ENCODE measurements at places on chromosomes 6 and 20.

DNA sequence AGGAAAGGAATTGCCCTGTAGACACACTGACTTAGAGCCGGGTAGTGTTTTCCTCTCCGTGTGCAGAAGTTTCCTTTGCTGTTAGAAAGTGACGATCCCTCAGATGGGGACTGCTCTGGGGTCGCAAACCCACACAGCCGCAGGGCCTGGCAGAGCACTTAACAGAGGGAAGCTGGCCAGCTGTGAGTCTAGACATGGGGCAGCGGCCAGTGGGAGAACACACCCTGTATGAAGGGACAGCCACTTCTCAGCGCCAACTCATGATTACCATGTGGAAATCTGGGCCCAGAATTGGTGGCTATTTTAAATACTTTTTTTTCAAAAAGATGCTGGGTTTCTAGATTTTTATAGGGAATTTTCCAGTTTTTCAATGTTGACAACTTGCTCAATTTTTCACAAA, 39.4 kb downstream of the SLC9A8 start:
- no peak for DNase-seq

GRCh38 chr20:25624500-25624939, 706 bp upstream of the NANP start:
- no peak for DNase-seq

DNA sequence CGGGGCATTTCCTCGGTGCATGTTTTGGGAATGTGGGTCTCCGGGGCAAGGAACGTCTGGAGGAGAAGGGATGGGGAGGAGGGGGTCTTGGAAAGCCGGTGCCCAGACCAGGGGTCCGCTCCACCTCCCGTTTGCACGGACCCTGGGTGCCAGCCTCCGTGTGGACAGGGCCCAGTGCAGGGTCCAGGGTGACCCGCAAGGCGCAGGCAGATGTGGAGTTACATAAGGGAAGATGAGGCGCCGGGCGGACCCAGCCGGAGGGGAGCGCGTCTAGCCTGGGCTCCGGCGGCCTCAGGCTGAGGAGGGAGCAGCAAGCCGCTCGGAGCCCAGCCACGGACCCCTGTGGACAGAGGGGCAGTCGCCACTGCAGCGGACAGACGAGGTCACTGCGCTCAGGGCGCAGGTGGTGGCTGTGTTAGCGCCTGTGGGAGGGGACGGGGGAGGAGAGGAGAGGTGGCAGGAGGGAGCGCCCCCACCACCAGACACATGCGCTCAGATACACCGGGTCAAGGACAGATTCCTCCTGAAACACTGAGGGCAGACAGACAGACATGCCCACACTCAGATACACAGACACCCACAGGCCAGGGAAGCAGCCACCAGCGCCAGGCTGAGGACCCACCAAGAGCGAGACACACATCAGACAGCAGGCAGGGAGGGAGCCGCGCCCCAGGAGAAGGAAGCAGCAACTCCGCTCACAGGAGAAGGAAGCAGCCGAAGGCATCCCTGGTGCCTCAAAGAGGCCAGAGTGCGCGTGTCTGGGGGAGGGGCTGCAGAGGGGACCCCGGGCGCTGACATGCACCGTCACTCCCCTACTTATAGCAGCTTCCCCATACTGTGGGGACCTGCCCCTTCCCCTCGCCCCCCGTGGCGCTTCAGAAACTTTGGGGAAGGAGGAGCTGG, 839 bp upstream of the HRH3 start:
- DNase-seq, result no peak

- DNase-seq, result no peak
These were observed 2.2 kb downstream of the TFAP2A start for GRCh38 chr6:10412461-10413261.

DNA sequence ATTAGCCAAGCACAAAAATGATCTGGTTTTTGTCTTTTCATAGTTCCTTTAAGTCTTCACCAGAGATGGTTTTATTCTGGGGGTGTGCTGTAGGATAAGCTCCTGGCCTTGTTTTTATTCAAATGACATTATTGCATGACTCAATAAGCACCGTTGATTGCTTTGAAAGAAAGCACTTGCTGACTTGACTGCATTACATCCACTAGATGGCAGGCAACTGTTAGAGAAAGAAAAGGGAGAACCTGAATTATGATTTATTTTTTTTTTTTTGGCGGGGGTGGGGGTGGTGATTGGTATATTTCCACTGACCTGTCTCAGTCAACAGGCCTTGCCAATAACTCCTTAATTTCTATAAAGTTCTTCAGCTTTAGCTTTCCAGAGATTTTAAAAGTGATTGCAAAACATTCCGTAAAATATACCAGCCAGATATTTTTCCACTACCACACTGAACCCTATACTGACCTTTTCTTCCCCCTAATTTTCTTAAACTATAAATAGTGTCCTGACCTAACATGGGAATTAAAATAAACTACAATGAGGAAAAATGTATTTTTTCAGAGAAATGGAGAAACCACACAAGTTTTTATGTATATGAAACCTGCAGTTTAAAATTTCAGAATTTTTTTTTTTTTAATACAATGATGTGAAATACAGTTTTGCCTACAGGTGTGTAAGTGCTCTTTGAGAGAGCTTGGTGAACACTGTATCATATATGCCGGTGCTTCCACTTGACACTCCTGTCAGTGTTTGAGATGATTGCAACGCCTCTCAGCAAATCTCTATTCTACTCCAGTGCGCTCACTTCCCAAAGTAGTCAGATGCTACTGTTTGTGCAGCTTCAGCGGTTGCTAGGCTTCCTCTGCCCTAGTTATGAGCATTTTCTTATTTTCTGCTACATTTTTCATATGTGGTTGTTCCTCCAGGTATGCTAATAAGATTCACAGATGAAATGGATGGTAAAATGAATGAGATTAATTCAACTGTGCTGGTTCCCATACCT, 274.3 kb downstream of the CD109 start:
- no peak for DNase-seq

- no peak for DNase-seq
These were observed 13.8 kb downstream of the CCN5 start for GRCh38 chr20:44728801-44729443.

DNA sequence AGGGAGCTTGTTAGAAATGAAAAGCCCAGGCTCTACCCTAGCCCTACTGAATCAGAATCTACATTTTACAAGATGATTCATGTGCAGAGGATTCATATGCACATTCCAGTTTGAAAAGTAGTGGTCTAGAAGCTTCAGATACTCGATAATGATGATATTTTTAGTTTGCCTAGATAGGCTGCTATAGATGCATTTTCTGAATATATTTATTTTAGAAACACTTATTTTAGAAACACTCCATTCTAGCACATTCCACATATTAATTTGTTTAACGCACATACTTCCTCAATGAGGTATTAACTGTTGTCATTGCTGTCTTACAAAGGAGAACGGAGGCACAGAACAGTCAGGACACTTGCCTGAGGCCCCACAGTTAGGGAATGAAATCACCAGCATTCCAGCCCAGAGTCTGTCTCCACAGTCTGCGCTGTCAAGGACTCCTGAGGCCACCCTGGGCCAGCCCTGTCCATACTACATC, 64.4 kb downstream of the SNAP25 start:
- DNase-seq, result no peak

GRCh38 chr6:42916288-42916687, 435 bp downstream of the PTCRA start:
- DNase-seq, result no peak

GRCh38 chr6:27188061-27188884, 59.2 kb upstream of the PRSS16 start:
- DNase-seq, result no peak

- no peak for DNase-seq
These were observed 4.9 kb upstream of the DEK start for GRCh38 chr6:18269253-18269652.

- DNase-seq, result no peak
These were observed 27.3 kb upstream of the LAMA2 start for GRCh38 chr6:128855581-128856085.

- no peak for DNase-seq
These were observed 1.6 kb downstream of the TPBG start for GRCh38 chr6:82365016-82365795.

- no peak for DNase-seq
These were observed 131.4 kb downstream of the BTBD9 start for GRCh38 chr6:38508286-38508685.

GRCh38 chr6:109079981-109080380, 14.7 kb downstream of the SESN1 start:
- DNase-seq, result no peak

DNA sequence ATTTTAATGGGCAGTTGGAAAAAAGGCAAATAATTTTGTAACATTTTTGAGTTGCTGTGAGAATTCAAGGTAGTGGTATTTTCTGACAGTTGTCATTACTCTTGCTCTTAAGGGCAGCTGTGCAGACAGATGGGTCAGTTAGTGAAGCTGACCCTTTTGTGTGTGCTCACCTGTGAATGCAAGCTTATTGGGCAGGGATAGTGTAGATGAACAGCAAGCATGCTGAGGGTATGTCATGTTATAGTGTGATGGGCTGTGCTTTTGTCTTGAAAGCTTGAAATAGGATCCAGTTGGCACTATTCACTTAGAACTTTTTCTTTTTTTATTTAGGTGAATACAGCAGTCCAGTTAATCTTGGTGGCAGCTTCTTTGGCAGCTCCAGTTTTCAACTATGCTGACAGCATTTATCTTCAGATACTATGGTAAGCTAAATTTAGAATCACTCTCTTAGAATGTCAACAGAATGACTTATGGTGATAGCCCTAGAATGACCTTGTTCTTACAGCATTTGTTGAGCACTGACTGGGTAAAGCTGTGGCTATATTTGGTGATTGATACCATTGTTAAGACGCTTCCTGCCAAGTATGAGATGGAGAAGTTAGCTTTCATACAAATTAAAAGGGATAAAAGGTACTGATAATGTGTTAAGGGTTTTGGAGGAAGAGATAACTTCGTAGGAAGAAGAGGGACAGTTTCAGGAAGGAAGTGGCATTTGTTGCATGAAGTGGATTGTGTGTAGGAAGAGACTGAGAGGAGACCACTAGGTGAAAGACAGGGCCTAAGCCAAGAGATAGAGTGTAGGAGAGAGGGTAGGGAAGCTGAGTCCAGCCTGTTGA, 19.5 kb downstream of the LRRN4 start:
- DNase-seq, result no peak

GRCh38 chr6:6795393-6795792, 206.9 kb downstream of the LY86 start:
- DNase-seq, result no peak

GRCh38 chr6:3301506-3301905, 42.8 kb downstream of the PSMG4 start:
- no peak for DNase-seq

Data from stimulated activated CD4-positive, alpha-beta T cell treated with anti-CD3 and anti-CD28 coated beads, Interleukin-1b, Interleukin-23, amount 100 ng/mL, for 1 hour (primary cell).